ENCODE measurements at places on chromosomes 5 and 9.

DNA sequence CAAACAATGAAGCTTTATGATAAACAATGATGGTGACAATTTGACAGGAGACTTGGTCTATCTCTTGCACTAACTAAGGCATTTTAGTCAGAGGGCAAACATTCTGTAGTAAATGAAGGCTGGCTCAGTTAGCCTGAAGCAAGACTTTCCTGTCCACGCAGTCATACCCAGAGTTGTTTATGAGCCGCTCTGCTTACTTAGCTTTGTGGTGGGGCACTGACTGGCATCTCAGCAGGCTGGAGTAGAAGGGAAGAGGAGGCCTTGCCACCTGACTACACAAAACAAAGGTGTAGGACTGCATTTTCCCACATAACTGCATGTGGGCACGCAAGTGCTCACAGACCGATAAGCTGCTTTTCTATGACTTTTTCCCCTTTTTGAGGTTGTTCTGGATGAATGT lies 133.7 kb upstream of the EPB41L4A start:
- no peak for DNase-seq

GRCh38 chr9:78470216-78470615 lies 173.3 kb downstream of the PSAT1 start:
- DNase-seq, result no peak

DNA sequence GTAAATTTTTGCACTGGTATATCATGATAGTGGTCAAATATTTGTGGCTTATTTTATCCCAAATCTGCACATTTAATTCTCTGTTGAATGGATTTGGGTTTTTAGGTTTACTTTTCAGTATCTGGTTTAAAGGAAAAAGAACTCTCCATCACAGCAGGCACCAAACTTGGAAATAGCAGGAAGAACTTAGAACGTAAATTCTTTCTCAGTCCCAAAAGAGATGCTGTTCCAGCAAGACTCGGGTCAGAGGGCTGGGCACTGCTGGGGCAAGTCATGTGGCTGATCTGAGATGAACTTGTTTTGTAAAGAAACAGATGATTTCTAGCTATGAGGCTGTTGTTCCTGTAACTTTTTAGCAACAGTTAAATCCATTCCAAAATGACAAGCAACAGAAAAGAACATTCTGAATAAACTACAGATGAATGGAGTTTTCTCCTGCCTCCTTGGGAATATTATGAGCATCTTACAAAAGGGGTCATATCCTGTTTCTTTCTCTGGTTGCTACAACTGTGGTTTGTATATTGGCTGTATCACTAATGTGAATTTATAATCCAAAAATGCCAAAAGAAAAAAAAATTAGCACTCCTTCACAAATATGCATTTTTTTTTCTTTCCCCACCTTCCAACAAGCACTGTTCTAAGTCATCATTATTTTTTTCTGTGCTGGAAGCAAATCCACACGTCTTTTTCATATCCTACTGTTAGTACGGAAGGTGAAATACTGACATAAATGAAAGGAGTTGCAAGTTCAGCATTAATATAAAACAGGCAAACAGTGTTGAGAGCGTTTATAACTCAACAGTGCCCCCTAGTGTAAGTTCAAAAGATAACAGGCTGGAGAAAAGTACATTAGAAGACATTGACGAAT lies 31.1 kb downstream of the OR2K2 start:
- peak; percentile 42 for DNase-seq

DNA sequence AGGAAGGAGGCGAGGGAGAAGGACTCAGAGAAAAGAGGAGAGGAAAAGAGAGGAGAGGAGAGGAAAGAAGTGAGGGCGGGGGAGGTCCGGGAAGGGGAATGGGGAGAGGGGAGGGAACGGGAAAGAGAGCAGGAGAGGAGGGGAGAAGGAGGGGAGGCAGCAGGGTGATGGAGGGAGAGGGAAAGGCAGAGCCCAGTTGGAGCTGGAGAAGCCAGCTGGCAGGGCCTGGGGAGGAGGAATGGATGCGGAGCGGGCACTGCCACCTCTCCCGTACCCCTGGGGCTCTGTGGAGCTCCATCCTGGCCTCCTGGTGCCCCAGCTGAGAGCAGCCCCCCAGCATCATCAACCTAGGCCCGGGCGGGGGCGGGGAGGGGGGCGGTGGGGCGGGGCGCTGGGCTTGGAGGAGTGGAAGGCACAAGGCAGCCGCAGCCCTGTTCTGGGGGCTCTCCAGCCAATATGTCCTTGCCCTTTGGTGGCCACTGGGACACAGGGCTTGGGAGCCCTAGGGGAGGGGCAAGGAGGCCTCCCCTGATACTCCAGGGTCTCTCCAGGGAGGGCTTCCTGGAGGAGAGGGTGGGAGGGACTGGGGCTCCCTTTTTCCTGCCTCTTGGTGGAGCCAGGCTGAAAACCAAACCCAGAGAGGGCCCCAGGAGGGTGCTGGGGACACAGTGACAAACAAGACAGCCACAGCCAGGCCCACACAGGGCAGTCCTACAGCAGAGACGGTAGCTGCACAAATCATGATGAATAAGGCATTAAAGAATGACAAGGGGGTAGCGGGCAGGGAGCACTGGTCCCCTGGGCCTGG lies 123.7 kb downstream of the C9orf50 start:
- DNase-seq, result peak; percentile 66

DNA sequence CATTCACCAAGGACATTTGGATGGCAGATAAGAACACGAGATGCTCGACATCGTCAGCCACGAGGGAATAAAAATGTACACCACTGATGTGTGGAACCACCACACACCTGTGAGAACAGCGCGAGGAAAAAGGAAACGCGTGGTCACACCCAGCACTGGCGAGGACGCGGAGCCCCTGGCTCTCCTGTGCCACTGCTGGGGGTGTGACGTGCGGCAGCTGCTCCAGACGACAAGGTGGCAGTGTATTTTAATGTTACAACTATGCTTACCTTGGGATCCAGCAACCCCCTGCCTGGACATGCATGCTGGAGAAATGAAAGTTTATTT lies 13.6 kb upstream of the CEP72 start:
- DNase-seq, result no peak

DNA sequence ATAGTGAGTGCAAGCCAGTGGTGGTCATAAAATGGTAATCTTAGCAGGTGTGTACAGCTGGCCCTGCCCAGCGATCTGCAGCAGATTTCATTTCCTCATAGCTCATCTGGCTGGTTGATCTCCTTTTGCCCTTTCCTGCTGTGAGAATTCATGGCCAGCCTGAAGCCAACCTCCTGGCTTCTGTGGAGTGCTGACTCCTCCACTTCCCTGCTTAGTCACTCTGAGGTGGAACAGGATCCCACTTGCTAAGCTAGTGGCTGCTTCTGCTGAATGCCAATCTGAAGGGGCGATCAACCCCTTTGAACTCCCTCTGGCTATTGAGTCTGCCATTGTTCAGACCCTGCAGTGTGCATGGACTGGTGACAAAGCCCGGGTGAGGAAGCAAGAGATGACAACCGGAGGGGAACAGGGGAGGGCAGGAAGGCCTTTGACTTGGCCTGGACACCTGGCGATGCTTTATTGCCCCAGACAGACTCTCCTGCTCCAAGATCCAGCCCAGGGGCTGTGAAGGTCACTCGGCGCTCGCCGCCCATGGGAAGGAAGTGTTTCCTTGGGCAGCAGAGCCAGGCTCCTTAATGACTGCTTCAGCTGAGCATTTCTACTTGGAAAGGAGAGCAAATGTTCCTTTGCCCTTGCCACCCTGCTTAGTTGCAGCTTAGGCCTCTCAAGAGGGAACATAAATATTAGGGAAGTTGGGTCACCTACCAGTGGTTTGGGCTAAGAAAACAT lies 341.1 kb downstream of the ZSWIM6 start:
- peak; percentile 34 for DNase-seq

GRCh38 chr5:79287907-79288306 lies 52.0 kb downstream of the JMY start:
- no peak for DNase-seq

DNA sequence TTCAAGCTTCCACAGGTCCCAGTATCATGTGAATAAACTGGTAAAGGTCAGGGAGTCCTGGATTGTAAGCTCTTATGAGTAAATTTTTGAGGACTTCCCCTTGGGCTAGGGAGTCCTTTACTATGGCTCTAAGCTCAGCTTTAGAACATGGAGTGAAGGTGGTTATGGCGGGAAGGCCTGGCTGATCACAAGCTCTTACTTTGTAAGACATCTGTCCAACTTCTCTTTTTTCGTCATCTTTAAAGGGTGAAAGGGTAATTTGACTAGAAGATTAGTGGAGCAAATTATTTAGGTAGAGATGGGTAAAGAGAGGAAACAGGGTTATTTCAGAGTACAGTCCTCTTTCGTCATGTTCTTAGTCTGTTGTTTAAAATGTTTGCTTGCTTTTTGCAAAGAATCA lies 155.4 kb downstream of the AOPEP start:
- no peak for DNase-seq

DNA sequence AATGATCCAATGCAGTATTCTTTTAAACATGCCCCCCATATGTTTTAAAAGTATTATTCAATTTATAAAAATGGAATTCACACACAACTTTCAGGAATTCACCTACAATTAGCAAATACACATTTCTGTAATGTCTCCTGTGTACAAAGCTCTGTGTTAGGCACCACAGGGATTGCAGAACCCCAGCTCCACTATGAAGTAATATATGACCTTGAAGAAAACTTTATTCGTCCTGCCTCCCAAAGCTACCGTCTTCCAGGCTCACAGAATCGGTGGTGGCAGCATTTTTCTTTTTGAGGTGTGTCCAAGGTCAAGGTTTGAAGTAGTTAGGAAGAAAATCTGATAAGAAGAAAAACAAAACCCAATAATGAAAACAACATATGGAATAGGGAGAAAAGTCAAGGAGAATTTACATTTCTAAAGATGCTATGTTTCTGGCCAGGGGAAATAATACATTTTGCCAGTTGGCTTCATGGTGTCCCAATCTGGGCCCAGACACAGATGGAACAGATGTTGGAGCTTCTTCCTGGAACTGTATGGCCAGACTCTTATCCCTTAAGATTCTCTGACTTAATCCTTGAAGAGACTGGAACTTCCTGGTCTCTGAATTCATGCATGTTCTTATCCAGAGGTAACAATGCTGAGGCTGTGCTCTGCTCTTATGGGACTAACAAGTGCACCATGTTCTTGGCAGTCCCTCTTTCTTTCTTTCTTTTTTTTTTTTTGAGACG lies 22.0 kb upstream of the LVRN start:
- no peak for DNase-seq

GRCh38 chr9:80649496-80649895 lies 1039.9 kb downstream of the TLE1 start:
- no peak for DNase-seq

DNA sequence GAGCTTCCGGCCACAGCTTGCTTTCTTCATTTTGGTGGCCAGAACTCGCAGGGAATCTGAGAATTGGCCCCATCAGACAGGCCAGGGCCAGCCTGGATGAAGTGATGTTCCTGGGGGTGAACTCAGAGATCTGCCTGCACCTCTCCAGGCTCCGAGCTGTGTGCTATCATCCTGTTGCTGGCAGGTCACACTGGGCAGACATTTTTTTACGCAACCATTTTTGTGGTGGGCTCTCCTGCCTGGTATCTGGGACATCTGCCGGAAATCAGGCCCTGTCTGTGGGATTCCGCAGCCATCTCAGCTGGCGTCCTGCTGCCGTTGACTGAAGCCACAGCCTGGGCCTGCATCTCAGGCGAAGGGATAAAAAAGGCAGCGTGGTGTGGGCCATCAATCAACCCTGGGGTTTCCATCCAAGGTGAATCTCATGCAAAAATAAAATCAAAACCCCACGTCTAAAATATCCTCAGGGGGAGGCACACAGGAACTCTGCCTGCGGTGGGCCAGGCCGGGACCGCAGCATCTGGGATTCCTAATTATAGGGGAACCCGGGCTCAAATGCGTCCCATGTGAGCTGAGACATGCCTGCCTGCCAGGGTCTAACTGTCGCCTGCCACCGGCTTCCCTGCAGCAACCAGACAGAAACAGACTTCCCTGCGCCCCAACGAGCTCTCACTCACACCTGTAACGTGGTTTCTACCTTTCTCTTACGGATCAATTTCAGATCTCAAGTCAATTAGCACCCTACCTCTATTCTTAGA lies 174.3 kb downstream of the SYK start:
- no peak for DNase-seq

DNA sequence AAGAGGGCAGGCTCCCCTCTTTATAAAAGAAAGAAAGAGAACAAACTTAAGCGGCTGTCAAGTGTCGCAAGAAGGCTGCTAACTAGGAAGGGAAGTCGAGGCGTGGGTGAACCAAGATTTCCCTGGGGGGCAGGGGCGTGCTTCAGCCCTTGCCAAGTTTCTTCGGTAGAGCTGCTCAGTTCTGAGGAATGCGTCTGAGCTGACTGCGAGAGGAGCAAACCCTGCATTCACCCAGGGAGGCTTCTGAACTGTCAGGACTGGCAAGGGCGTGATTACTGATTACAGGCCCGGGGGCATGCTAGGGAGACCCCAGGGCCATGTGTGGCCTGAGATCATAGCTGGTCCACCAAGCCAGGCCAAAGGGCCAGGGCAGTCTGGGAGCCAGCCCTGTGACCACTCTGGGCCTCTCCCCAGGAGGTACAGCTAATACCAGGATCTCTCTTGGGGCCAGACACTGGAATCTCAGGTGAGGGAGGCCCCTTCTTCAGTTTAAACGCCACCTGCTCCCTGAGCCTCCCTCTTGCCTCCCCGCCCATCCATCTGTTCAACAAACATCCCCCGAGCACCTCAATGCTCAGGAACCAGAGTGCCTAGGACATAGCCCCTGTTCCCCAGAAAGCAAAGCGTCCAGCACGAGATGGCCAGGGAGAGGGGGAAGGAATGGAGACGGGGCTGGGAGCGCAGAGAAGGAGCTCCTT lies 30.9 kb downstream of the SARDH start:
- no peak for DNase-seq

DNA sequence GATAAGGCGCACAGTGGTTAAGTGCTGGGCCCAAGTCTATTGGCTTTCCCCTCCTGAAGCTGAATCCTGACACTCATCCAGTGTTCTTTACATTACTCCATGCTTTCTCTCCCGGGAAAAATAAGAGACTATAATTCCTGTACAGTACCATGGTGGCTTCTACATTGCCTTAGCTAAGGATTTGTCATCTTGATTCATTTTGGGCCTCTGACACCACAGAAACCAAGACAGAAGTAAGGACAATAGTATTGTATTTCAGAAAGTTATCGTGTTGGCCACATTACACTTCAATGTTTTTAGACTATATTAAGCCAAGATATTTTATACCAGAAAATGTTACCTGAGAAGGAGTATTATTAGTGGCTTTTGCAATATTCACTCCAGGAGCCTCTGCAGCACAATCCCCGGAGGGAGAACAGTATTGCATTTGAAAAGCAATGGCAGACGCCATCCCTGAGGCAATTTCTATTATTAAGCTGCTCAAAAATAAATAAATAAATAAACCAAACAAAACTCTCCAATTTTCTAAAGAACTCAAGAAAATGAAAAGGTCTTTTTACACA lies 267.9 kb downstream of the ENC1 start:
- DNase-seq, result no peak

GRCh38 chr5:124677374-124678351 lies 68.8 kb downstream of the ZNF608 start:
- no peak for DNase-seq

GRCh38 chr9:120555839-120556238 lies 24.1 kb downstream of the CDK5RAP2 start:
- no peak for DNase-seq

GRCh38 chr9:133991214-133991921 lies 756 bp downstream of the VAV2 start:
- DNase-seq, result no peak

Measured in retina (tissue), 1 donor.